ENCODE measurements at places on chromosomes 3 and 15.

GRCh38 chr3:71724584-71725270 lies 475 bp downstream of the EIF4E3 start:
- no peak for DNase-seq

DNA sequence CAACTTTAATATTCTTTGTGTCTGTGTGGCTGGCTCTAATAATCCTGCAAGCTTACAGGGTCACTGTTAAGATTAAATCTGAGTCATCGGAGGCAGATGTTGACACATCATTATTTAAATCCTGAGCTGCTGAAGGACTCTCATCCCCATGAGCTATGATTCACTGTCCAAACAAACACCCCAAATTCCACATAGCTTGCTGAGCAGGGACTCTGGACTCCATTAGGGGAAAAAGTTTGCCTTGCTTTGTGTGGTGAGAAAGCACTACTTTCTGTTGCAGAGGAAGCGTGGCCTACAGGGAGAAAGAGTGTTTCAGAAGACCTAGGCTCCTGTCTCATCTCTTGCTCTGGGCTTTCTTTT lies 213.7 kb downstream of the PDCD6IP start:
- DNase-seq, result no peak

GRCh38 chr3:197173620-197174019 lies 124.8 kb downstream of the DLG1 start:
- DNase-seq, result no peak

DNA sequence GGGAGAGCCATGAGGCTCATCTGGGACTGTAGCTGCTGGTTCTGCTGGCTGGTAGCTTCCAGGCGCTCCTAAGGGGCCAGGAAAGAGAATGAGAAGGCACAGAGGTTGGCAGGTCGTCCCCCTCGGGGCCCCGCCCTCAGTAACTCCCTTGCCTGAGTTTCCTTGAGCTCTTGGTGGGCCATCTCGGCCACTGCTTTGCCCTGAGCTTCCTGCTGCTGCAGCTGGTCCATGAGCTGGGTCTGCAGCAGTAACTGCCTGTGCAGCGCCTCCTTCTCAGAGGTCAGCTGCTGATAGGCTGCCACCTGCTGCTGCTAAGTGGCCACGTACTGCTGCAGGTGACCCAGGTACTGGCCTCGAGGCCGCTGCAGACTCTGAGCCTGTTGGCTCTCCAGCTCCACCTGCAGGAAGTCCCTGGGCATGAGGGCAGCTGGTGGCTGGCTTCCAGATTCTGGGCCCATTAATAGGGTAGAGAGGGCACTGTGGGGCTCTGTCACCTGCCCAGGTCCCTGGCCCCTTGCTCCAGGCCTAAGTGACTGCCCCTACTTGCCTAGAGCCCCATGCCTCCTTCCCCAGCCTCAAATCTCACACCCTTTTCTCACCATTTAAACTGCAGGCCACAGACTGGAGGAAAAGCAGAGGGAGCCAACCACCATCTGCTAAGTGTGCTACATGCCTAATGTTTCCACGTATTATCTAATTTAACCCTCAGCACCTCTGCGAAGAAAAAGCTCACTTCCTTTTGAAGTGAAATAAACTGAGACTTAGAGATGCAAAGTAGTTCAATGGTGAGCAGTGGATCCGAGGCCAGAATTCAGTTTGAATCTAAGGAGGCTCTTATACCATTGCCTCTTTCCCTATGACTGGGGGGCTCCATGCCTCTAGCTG lies 10.8 kb upstream of the VPS33B start:
- DNase-seq, result peak; percentile 22

DNA sequence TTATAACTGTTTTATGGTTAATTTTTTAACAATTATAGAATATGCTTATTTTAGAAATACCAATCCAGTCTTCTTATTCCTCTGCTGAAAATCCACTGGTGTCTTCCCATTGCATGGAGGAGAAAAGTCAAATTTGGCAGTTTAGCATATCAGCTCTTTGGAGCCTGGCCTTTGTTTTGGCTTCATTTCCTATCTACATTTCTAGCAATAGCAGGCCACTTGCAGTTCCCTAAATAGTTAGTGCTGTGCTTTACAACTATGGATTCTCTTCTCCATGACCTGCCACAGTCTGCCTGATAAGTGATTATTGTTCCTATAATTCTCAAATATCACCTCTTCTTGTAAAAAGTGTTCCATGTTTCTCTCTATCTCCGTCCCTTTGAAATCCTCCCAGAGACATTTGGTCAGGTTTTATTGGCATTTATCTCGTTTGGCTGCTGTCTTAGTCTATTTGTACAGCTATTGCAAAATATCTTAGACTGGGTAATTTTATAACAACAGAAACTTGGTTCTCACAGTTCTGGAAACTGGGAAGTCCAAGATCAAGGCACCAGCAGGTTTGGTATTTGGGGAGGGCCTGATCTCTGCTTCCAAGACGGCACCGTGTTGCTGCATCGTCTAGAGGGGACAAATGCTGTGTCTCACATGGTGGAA lies 8.2 kb upstream of the SEC22A start:
- no peak for DNase-seq

- no peak for DNase-seq
These were observed 479.8 kb downstream of the NAALADL2 start for GRCh38 chr3:175338775-175339535.

GRCh38 chr15:78641102-78641748 lies at the start of gene CHRNB4:
TSS of gene CHRNB4 (minus strand) at chr15:78641210. CDS start at chr15:78641133, 77 bp downstream.
- DNase-seq, result no peak

- no peak for DNase-seq
These were observed 17.5 kb downstream of the CIDEC start for GRCh38 chr3:9862391-9863057.

DNA sequence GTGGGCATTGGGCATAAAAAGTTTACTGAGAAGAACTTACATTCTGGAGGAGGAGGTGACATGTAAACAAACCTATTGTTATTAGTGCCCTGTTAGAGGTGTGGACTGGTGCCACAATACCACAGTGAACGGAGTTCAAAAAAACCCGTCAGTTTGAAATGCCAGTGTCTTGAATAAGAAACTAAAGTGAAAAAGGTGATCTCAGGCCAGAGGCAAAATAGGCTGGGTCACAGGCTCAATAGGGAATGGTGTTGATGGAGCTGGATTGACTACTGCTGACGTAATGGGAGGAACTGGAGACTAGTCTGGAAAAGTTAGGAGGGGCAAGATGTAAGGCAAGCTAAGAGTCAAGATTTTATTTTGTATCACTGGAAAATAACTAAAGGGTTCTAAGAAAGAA lies 1.6 kb upstream of the DCBLD2 start:
- DNase-seq, result no peak

DNA sequence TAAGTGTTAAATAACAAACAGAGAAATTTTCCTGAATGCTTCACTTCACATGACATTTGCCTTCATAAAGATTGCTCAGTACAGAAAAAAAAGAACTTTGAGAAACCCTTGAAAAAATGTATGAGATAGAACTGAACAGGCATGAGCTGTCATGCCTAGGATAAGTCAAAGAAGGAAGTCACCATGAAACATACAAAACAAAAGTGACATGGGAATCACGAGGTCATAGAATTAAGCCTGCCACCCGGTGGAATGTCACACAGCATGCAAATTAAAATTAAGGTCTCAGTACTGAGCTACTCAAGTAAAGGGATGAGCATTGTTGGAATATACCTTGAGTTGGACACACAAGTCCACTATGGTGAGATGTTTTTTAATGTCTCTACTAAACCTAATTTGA lies 652.5 kb upstream of the NECTIN3 start:
- no peak for DNase-seq

- DNase-seq, result peak; percentile 34
These were observed 11.7 kb upstream of the NMB start for GRCh38 chr15:84669726-84670125.

DNA sequence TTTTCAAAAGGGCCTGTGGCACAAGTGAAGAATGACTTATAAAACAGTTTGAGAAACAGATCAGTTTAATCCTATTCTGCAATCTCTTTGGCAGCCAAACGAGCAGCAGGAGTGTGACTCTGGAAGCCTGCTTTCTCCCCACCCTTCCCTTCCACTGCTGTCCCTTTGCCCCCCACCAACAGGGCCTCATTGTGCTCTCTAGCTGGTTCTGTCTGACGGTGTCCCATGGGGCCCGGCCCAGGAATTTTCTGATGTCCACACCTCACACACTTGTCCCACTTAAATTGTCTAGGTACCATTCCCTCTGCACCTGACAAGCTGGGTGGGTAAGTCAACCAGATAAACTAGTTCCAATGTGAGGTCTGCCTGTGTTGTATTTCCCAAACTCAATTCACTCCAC lies 16.4 kb downstream of the SLCO2A1 start:
- no peak for DNase-seq

DNA sequence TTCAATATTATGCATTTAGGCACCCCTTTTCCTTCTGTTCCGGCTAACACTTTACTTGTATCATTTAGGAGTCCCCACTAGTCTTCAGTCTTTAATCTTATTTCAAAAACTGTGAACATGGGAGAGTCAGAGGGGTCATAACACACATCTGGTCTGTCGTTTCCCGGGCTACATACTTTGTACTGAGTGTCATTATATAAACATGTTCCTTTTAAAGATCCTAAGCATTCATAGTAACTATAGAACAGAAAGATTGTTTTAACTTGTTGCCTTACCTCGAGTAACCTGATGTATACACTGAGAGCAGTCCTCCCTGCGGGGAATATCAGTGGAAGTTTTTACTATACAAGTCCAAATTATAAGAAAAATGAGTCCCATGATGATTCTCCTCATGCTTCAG lies 78.2 kb upstream of the VEPH1 start:
- DNase-seq, result no peak

DNA sequence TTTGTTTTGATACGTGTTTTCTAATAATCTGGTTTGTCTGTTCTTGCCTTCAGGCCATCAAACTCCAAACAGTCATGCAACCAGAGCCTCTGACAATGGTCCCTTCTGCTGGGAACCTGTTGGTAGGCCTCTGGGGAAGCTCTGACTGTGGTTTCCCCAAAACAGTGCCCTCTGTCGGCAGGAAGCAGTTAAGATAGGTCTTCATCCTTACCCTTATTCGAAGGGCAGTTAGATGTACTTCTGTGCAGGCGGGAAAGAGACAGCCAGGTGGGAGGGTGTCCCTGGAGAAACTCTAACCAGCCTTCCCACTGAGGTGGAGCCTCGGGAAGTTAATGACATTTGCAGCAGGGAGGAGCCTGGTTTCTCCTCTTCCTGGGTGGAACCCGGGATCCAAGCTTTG lies 81.6 kb upstream of the CHMP2B start:
- no peak for DNase-seq

- DNase-seq, result no peak
These were observed 196.9 kb downstream of the SLCO3A1 start for GRCh38 chr15:92050220-92050898.

DNA sequence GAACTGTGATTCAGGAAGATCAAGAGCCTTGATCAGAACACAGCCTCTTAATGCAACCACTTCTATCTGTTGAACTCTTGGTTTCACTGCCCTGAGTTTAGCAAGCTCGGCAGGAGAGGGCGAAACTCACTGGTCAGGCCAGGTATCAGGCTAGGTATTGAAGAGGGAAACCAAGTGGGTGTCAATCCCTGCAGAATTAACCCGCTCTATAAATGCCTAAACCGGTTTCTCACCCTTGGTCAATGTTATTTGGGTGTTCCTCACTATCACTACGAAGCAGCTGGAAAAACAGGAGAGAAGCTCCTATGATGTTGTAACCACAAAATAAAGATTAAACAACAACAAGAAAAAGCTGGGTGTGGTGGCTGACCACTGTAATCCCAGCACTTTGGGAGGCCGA lies 23.9 kb downstream of the LIPH start:
- DNase-seq, result no peak

GRCh38 chr3:79361748-79362378 lies 405.9 kb downstream of the ROBO1 start:
- no peak for DNase-seq

DNA sequence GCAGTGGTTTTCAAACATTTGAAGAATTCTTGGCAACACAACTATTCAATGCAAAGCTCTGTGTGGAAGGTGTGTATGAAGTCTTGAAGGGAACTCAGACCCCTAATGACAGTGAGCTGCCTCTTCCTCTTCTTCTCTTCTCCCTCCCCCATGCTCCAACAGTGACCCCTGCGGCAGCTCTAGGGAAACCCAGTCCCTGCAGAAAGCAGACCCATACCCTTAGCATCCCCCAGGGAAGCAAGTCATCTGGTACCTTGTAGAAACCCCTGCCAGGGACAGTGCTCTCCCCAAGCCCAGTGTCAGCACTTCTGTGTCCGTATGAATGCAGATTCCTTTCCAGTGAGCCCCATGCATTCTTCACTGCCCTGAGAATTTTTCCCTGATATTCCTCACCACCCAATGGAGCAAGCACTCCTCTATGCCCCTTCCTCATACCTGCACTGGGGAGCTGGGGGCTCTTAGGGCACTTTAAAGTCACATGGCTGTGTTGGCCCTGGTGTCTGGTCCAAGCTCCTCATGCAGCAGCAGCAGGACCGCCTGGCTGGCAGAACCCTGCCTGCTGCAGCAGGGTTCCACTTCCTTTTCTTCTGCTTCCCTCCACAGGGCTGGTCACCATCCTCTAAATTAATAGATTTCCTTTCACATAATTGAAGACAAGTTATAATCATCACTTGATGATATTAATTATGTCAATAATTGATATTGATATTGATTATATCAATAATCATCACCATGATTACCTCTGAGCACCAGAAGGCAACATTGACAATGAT lies 442.5 kb downstream of the EPHB1 start:
- DNase-seq, result no peak

GRCh38 chr15:68778876-68779275 lies 41.8 kb downstream of the ANP32A start:
- no peak for DNase-seq

- DNase-seq, result no peak
These were observed 156.0 kb downstream of the NSMCE3 start for GRCh38 chr15:29113336-29114220.

DNA sequence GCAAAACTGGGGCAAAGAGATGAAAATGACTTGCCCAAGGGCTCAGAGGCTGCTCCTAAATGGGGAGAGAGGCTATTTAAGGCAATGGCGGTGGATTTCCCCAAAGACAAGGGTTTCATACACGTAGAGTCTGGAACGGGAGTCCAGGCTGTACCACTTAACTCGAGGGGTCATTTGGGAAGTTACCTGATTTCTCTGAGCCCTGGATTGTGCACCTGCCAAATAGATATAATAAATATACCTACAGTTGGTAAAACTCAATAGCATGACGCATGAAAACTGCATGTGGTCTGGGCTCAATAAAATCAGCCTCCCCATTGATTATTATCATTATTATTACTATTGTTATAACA lies 1.3 kb upstream of the ITPR1 start:
- DNase-seq, result no peak

DNA sequence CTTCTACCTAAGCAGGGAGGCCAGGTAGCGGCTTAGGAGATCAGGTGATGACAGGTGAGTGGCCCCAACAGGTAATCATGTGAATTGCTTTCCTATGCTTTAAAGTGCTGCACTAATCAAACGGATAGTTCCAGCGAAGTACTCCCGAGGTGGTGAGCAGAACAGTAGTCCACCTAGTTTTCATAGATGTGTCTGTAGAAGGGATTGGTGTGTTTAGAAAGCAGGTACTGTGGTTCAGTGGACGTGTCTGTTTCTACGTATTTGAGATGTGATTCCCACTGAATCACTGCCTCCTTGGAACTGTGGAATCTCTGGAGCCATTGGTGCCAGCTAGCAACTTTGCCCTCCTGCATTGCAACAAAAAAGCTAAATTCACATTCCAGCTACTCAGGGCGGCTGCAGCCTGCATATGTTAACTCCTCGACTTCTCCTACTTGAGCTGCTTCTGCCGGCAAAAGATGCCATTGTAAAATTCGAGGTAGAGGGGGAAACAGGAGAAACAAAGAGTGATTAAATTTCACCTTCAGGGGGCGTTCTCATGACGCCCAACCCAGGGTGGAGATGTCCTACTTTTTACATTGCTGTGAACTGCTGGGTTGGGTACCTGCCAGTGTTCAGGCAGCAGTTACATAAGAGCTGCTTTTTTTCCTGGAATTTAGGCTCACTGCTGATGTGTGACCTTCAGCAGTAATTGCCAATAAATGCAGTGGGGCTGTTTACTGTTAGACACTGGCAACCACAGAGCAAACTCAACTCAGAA lies 227.3 kb downstream of the ITPR1 start:
- no peak for DNase-seq
